ENCODE measurements at places on chromosomes 16 and 17.
A peak's percentile ranks its signal among the peaks of the same experiment; 100 is the strongest.

- no peak for DNase-seq
Observed at GRCh38 chr16:30619202-30619601, 9.0 kb upstream of the ZNF689 start.

DNA sequence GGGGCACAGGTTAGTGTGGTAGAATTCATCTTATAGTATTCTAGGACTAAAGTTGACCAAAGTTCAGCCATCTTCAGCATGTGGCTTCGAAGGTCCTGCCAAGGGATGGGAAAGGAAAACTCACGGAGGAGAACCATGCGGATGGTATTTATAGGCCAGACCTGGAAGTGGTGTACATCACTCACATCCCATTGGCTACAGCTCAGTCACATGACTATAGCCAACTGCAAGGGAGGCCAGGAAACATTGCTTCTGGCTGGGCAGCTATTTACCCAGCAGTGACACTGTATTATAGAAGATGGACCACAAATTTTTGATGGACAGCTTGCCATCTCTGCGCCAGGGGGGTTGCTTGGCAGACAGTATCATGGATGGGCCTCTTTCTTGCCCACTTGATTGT, 35.7 kb upstream of the COQ7 start:
- no peak for DNase-seq

DNA sequence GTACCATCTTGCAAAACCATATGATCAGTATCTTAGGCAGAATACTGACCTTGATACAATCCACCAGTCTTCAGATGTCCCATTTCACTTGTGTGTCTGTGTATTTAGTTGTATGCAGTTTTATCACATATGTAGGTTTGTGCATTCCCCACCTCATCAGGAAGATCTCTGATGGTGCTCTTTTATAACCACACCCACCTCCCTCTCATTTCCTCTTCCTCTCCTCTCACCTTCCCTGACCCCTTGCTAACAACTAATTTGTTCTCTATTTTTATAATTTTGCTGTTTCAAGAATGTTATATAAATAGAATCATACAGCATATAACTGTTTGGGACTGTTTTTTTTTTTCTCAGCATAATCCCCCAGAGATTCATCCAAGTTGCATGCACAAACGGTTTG, 52.0 kb upstream of the ACSM2B start:
- DNase-seq: no peak

- no peak for DNase-seq
Observed at GRCh38 chr16:50079397-50080140, 13.8 kb downstream of the HEATR3 start.

DNA sequence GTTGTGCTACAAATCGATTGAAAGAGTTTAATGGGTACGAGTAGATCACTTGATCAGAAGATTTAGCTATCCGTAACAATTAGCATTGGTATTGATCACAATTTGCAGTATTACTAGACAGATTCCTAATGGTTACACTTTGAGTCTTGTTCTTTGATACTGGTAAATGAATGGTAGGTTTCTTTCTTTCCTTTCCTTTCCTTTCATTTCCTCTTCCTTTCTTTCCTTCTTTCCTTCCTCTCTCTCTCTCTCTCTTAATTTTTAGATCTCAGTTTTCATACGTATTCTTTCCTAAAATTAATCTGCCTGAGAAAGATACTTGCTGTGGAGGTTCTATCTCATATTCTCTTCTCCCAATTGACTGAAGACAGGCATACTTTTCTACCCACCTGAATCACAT, 17.9 kb downstream of the CPD start:
- no peak for DNase-seq

DNA sequence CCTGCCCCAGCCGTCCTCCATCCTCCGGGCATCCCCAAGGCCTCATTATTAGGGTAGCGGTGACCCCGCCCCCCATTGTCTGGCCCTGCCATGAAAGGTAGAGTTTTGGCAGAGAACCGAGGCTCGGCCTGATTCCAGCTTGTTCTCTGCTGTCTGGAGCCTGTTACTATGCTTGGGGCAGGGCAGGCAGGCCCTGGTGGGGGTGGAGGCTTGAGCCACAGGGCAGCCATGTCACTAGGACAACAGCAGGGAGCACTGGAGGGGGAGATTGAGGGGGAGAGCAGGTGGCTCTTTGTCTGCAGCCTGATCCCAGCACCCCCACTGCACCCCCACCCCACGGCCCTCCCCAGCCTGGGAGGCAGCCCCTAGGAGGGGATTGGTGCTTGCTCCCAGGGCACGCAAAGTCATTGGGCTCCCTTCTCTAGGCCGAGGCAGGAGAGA, 15.4 kb downstream of the RHBDL3 start:
- peak; percentile 66 for DNase-seq

GRCh38 chr17:79836972-79837887, 2.0 kb downstream of the CBX4 start:
- DNase-seq: peak; percentile 77

- no peak for DNase-seq
Observed at GRCh38 chr17:17111401-17112393, 69.4 kb downstream of the MPRIP start.

DNA sequence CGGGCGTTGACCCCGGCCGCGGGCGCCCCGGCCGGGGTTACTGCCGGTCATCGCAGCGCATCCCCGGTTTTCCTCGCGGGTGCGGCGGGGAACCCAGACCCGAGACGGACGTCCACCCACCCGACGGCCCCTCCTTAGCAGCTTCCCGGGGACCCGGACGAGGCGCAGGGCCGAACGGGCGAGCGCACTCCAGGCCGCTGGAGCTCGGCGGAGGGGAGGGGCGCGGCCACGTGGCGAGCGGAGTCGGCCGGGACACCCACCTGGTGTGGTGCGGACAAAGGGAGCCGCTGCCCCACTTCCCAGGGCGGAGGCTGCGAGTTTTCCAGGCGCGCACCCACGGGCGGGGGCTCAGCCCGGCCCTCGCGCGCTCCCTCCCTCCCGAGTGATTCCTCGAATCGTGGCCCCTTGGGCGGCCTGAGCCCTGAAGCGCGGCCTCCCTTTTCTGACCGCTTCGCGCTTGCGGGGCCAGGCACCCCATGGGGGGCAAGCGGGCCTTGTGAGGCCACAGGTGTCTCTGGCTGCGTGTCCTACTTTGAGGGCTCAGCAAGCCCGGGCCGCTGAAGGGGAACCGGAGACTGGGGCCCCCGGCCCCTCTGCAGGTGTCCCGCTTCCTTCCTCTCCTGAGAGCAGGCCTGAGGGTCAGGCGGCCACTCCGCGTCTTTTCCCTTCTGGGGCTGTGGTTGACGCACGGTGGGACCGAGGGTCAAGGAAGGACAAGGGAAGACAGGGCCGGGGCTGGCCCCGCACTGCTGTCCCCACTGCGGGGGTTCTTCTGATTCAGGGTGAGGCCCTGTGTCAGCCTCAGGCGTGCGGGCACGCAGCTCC, 1.1 kb upstream of the FASN start:
- DNase-seq: no peak

DNA sequence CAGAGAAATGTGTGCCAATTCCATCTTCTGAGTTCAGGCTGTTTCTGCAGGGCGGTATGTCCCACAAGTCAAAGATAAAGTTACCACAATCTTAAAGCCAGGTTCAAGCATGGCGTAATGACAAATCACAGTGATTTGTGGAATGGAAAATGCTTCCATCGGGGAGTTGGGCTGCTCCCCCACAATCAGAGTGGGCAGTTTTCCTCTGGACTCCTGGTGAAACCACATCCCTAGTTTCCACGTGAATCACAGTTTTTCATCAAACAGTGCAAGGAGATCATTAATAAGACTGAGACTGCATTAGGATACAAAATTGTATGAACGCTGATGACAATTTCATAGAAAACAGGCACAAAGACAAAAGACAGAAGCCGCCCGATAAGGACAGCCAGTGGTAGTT, 3.6 kb downstream of the LITAF start:
- DNase-seq: no peak

DNA sequence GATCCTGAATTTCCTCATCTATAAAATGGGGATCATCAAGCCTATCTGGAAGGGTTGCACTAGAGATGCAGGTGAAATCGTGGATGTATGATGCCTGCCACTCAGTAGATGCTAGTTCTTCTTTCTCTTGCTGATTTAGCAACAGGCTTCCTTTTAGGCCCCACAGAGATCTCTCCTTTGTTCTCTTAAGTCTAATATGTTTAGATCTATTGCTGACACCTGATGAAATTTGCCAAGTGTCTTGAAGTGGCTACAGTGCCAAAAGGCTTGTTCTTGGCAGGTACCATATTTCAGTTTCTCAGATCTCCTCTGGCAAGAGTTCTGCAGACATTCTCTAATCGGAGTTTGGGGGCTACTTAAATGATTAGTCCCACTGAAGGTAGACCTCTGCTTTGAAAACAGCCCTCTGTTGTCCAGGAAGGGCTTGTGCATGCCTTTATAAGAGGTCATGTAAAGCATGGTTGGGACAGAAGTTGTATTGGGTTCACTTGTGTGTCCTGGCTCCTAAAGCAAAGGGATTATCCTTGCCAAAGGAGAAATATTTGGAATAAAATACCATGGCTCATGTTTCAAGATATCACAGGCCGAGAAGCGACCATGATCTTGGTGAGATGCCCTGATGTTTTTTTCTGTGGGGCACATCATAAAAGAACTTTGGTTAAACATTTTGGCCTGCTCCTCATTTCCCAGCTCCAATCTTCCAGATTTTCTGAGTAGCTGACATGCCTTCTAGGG, 234.0 kb downstream of the MSI2 start:
- DNase-seq: no peak

- DNase-seq: no peak
Observed at GRCh38 chr17:73231395-73231794, 30.3 kb downstream of the CPSF4L start.

Data from sciatic nerve (tissue), 2 donors.